ENCODE measurements at places on chromosomes 5 and 9.

DNA sequence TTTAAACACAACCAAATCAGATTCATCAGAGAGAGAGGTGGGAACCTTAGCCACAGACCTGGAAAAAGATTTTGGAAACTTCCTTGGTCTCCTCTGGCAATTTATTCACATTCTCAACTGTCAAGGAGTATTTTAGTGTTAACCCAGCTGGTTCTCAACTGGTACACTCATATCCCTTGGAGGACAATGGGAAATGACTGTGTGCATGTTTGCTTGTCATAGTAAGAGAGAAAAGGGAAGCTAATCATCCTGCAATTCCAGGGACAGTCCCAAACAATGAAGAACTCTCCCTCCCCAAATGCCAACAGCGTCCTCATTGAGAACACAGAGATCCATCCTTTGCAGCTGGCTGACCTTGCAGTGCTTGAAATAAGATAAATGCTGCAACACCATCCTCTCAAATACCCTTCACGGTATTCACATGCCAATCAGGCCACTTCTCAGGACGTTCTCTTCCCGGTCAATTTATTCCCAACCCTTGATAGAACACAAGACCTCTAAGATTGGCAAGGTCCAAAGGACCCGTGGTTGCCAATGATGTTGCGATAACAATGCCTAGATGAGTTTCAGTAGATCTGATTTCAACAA lies 75.5 kb downstream of the EPB41L4B start:
- no peak for DNase-seq

- DNase-seq: no peak
These were observed 142.7 kb downstream of the MED27 start for GRCh38 chr9:131936929-131937328.

GRCh38 chr5:98248949-98249348 lies 524.5 kb upstream of the RGMB start:
- DNase-seq: no peak

GRCh38 chr5:39455645-39456044 lies 30.9 kb upstream of the DAB2 start:
- DNase-seq: no peak

DNA sequence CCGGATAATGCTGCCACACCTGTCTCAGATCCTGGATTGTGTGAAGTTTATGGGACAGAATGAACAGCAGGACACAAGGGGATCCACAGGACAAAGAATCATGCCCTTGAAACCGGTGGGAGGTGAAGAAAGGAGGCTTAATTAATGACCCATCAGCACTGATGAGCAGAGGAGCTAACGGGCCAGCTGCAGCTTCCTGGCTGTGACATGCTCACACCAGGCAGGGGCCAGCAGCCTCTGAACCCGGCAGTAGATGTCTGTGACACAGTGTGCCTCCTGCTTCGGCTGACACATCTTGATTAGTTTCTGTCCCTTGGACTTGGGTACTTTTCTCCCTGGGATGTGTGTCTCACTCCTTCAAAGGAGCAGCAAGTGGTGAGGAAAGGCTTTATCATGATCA lies 328.8 kb upstream of the BRINP1 start:
- no peak for DNase-seq

- no peak for DNase-seq
These were observed 6.5 kb upstream of the ACSL6 start for GRCh38 chr5:132017738-132018625.
